ENCODE measurements at places on chromosomes 16 and 17.
A peak's percentile ranks its signal among the peaks of the same experiment; 100 is the strongest.

- no peak for DNase-seq
These were observed 42.4 kb upstream of the IRF8 start for GRCh38 chr16:85856585-85856984.

- DNase-seq = peak; percentile 18
These were observed 17.0 kb downstream of the CLUH start for GRCh38 chr17:2694381-2695242.

DNA sequence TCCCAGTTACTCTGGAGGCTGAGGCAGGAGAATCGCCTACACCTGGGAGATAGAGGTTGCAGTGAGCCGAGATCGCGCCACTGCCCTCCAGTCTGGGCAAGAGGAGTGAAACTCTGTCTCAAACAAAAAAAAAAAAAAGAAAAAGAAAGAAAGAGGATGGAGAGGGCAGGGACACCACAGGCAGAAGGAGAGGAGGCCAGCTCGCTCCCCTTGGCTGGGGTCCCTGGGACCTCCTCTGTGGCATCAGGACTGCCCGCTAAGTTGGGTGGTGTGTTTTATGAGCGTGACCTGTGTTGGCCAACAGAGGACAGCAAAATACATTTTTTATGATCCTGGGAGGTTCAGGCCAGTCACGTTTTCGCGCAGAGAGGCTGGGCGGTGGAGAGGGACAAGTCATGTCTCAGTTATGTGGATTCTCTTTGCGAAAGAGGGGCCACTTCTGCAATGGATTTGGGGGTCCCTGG, 229.6 kb downstream of the MRTFB start:
- peak; percentile 65 for DNase-seq

GRCh38 chr16:12936391-12936790, 35.0 kb downstream of the SHISA9 start:
- DNase-seq = no peak

DNA sequence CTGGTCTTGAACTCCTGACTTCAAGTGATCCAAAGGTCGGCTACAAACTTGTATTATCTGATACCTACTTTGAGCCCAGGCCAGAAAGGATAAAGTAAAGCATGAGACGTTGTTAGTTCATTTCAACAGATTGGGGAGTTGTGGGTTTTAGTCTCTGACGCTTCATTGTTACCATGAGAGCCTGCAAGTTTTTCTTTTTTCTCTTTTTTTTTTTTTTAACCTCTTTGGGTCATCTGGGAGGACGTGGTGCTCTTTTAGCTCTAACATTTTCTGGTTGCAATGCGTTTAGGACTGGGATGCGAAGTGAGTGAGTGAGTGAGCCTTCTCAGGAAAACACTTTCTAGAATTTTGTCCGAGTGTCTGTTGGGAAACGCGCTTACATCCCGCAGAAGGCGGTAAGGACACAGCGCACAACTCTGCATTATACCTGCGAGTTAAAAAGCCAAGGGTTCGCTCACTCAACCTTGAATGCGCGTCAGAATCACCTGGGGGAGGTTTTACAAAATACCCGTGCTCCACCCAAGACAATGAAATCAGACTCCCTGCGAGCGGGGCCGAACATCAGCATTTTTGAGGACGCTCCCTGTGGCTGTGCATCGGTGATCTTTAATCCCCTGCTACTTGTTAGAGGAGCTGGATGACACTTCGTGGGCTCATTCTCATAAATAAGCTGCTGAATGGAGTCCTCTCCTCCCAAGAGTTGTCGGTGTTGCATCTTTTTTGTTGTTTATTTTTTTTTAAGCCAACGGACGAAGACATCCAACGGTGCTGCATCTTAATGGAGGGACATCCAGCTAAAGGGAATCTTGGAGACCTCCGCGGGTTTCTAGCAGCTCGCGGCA, 629 bp upstream of the RNF135 start:
- DNase-seq = peak; percentile 30

DNA sequence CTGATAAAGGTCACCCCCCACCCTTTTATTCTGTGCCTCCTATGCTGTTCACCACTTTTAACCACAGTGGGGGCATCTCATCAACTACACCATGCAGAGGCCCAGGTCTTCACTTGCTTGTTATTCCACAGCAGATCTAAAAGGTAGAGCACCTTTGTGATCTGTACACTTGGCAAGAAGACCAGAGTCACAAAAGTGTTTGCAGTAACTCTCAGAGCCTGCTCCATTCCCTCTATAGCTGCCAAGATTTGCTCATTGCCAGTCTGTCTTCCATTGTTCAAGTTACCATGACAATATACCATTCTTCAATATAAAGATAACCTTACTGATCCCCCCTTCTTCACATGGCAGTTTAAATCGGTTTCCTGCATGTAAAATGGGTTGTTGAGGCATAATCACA, 180.0 kb downstream of the TOX3 start:
- DNase-seq = no peak

- DNase-seq = no peak
These were observed 261.9 kb upstream of the FOXF1 start for GRCh38 chr16:86248310-86248905.

DNA sequence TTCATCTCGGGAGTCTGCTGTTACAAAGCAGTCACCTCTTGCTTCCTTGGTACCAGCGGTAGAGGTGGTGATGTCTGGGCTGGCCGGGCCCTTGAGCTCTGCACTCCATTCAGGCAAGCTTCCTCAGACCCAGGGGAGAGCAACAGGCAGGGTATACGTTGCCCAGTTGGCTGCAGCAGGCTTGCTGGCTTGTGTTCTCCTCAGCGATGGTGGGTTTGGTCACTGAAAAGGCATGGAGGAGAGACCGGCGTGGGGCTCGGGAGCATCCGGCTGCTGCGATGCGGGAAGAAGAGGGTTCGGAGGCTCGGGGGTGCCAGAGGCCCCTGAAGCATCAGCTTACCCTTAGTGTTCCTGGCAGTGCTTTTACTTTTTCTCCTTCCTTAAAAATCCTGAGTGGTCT, 25.8 kb downstream of the SAP30BP start:
- no peak for DNase-seq

DNA sequence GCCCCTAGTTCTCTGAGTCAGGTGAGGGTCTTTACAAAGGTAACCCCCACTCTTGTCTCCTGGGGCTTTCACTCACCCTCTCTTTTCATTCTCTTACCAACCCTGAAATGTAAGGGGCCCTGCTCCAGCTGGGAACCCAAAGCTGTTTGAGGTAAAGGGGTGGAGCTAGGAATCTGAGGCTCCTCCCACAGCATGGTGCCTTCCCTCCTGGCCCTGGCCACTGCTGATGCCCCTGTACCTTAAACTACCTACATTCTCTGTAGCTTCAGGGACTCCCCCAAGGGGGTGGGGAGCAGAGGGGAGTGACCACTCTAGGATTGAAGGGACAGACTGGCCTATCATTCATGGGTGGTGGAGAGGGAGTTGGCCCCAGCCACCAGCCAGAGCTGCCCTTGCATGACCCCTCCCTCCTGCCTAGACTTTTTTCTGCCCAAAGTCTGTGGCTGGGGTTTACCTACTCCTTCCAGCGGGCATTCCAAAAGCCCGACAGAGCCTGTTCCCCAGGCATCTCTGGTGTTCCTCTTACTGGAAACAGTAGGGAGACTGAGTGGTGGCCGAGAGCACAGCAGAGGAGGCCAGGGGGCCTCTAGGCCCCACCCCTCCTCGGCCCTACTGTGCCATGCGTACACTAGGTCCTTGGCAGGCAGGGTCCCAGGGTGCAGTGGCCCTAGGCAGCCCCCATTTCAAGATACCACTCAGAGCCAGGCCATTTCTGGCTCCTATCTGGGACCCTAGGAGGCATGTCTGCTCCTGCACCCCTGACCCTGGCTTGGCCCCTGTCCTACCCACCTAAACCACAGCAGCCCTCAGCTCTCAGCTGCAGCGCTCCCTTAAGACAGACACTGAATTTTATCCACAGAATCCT, 9.5 kb downstream of the DOK4 start:
- DNase-seq = no peak

- DNase-seq = no peak
These were observed 76.1 kb downstream of the KANSL1 start for GRCh38 chr17:46117117-46117516.

DNA sequence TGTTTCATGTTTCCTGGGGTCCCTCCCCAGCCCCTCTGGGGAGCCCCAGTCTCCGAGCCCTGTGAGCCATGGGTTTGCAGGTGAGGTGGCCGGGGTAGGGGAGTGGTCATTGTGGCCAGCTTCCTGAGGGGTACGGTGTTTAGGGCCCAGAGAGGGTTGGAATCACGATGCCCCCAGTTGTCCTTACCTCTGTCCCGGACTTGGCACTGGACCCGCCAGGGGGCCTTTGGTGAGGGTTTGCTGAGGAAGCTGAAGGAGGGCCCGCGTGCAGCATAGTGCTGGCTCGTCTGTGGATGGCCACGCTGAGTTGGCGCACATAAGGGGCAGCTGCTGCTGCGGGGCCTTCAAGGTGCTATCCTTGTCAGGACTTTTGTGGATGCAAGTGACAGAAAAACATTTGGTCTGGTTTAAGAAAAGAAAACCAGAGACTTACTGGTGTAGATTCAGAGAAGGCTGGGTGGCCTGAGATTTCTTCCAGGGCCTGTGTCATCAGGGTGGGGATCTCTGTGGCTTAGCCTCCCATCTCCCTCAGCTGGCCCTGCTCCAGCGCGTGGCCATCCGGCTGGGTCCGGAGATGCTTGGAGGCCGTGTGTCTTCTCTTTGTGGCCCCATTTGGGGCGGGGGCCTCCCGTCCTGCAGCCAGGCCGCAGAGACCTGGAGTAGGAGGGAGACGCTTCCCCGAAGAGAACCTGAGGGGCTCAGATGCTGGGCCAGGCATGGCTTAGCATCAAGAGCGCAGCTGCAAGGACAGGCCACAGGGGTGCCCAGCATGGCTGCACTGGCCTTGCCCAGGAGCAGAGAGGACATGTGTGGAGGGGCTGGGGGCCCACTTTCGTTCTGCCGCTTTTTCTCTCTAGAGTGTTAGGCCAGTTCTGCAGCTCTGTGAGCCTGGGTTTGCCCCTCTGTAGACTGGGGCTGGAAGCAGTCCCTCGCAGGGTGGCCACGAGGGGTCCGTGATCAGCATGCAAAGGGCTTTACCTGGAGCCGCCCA, 33.7 kb upstream of the NUDT16L1 start:
- DNase-seq = no peak

Data from GM19239 (cell line).